Suppressor macrophage (primary cell): ENCODE measurements at places on chromosomes 2 and 18.

- no peak for DNase-seq
Measured at GRCh38 chr18:61772293-61772848, 120.4 kb downstream of the RNF152 start.

- no peak for DNase-seq
Measured at GRCh38 chr2:230413479-230413878, 2.5 kb upstream of the SP100 start.

- peak; percentile 17 for DNase-seq
Measured at GRCh38 chr2:195410074-195410671, 246.9 kb upstream of the SLC39A10 start.

DNA sequence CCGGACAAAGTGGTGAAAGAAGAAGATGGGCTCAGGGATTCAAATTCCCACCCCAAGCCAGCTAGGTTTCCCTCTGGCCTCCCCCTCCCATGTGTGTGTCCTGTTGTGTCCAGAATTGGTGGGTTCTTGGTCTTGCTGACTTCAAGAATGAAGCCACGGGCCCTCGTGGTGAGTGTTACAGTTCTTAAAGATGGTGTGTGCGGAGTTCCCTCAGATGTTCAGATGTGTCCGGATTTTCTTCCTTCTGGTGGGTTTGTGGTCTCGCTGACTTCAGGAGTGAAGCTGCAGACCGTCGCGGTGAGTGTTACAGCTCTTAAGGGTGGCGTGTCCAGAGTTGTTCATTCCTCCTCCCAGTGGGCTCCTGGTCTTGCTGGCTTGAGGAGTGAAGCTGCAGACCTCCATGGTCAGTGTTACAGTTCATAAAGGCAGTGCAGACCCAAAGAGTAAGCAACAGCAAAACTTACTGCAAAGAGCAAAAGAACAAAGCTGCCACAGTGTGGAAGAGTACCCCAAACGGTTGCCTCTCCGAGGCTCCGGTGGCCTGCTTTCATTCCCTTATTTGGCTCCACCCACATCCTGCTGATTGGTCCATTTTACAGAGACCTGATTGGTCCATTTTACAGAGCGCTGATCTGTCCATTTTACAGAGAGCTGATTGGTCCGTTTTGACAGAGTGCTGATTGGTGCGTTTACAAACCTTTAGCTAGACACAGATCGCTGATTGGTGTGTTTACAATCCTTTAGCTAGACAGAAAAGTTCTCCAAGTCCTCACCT lies 37.7 kb upstream of the KLF11 start:
- no peak for DNase-seq

DNA sequence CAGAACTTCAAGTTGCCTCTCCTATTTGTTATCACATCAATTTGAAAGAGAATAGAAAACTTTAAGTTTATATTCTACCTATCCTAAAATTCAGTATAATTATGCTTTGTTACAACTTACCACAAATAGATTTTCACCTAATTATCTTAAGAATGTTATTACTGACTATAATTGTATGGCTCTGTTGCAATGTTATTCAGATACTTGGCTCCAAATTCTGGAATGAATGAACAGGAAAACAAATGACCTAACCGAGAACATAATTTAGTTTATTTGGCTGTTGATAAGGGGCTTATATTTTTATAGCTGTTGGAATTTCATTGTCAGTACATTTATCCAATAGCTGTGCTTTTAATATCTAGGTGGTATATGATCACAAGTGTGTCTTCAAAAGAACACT lies 173.2 kb upstream of the GULP1 start:
- DNase-seq, result no peak

DNA sequence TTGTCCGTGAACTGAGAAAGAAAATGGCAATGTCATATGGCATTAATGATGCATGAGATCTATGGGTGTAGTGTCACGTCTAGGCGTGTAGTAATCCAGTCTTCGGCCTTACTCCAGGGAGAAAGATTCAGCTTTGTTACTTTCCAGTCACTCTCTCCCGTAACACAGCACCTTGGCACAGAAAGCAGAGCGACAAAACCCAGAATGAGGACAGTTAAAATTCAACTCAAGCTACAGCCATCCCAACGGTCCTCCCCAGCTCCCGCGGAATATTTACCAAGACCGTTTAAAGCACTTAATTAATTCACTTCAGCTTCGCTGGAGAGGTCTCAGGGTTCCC lies 797 bp upstream of the CRIM1 start:
- DNase-seq, result no peak
